ENCODE measurements at places on chromosomes 13 and 19.

DNA sequence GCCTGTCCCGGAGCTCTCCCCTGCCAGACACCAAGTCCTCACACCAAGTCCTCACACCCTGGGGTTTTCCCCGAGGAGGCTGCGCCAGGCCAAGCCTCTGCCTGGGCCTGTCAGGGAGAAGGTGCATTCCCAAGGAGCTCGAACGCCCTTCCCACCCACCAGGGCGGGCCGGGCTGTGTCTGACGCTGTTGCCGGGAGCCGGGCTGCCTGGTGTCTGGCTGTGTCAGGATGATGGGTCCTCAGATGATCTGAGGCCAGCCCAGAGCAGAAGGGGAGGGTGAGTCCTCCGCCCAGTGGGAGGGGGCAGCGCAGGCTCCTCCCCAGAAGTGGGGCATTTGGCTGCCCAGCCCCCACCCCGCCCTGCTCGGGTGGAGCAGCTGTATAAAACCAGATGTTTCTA, 2.3 kb upstream of the HAS1 start:
- no peak for DNase-seq

DNA sequence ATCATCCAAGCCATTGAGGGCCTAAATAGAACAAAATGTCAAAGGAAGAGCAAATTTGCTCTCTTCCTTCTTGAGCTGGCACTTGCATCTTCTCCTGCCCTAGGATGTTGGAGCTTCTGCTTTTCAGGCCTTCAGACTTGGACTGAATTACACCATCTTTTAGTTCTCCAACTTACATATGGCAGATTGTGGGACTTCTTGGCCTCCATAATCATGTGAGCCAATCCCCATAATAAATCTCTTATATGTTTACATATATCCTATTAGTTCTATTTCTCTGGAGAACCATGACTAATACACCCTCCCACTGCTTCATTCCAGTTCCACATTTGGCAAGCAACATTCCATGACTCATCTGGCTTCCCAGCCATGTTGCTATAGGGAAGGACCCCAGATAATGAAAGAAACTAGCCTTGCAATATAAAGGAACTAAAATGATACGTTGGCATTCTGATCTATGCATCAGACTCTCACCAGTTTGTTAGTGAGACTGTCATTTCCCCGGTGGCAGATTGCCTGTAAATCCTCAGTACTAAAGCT, 11.0 kb upstream of the ACOD1 start:
- DNase-seq, result no peak

- no peak for DNase-seq
Observed at GRCh38 chr13:98385606-98386005, 191.3 kb downstream of the STK24 start.

- no peak for DNase-seq
Observed at GRCh38 chr19:5536337-5536894, 31.3 kb downstream of the TINCR start.

GRCh38 chr13:52009946-52010345, 1.3 kb downstream of the ATP7B start:
- DNase-seq, result no peak

GRCh38 chr13:40613192-40613818, 53.1 kb downstream of the FOXO1 start:
- no peak for DNase-seq

DNA sequence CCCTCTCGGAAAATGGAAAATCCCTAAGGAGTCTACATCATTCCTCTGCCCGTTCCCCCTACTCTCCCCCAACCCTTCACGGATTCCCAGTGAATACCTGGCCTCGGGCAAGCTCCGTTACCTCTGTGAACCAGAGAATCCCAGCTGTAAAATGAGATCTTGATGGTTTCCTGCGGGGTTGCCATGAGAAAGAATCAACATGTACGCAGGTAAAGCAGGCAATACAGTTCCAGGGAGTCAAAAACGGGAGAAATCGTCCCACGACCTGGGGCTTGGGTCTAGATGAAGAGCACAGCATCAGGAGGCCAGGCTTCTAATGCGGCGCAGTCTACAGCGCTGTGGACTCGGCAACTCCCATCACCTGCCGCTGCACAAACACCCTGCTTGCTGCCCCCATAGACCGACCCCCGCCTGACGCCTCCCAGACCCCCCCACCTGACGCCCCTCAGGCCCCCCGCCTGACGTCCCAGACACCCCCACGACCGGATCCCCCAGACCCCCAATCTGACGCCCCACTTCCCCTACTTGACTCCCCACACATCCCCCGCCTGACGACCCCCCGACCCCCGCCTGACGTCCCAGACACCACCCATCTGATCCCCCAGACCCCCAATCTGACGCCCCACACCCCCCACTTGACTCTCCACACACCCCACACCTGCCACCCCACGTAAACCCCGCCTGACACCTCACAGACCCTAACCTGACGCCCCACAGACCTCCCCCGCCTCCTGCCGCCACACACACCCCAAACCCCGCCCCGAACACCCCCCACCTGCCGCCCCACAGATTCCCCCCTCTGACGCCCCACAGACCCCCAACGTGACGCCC, 680 bp downstream of the LIG4 start:
- DNase-seq, result no peak

GRCh38 chr13:110047496-110047895, 259.5 kb downstream of the COL4A1 start:
- no peak for DNase-seq

DNA sequence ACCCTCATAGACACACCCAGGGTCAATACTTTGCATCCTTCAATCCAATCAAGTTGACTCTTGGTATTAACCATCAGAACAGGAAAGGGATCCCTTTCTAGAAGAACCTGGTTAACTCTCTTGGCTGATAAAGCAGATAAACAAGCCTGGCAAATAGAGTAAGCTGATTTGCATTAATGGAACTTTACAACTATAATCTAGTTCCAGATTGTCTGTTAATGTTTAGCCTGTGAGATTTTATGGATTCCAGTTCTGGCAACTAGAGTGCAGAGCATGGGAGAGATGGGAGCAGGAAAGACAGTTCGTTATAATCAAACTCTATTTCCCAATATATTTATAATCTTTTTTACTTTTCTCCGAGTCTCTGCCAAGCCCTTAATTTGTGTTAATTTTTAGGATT, 272.6 kb upstream of the KLHL1 start:
- DNase-seq, result no peak

DNA sequence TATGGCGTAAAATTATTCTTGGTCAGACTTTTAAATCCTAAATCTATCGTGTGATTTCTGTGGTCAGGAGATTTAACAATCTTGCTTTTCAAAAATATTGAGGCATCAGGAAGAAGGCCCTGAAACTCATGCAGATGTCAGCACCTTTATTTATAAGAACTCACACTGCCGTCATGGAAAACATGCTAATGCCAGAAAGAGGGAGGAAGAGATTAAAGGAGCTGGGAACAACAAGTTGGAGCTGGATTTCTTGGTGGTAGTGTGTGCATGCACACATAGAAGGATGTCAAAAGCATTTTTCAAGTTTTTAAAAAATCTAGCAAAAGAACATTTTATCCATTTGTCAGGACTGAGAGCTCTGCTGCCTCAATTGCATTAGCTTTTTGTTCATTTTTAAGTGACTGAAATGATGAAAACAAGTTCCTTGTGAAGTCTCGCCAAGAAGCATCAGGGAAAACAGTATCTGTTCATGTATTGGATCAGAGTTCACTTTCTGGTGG, 342.5 kb downstream of the SPRY2 start:
- no peak for DNase-seq

GRCh38 chr19:34900245-34900644, 26.5 kb upstream of the ZNF30 start:
- no peak for DNase-seq

- no peak for DNase-seq
Observed at GRCh38 chr13:24124789-24125476, 35.6 kb upstream of the SPATA13 start.

Data from HL-60 (cell line).